Breast epithelium (tissue), 4 donors: ENCODE measurements at places on chromosomes 5 and 9.
A peak's percentile ranks its signal among the peaks of the same experiment; 100 is the strongest.

GRCh38 chr5:126358525-126358924, 64.7 kb upstream of the GRAMD2B start:
- H3K4me3 ChIP-seq: no peak overlapping the region
- DNase-seq: no peak
- no peaks in the 10 kb centered on the region for H3K4me1 ChIP-seq
- H3K27me3 ChIP-seq: no peaks in the 10 kb centered on the region

DNA sequence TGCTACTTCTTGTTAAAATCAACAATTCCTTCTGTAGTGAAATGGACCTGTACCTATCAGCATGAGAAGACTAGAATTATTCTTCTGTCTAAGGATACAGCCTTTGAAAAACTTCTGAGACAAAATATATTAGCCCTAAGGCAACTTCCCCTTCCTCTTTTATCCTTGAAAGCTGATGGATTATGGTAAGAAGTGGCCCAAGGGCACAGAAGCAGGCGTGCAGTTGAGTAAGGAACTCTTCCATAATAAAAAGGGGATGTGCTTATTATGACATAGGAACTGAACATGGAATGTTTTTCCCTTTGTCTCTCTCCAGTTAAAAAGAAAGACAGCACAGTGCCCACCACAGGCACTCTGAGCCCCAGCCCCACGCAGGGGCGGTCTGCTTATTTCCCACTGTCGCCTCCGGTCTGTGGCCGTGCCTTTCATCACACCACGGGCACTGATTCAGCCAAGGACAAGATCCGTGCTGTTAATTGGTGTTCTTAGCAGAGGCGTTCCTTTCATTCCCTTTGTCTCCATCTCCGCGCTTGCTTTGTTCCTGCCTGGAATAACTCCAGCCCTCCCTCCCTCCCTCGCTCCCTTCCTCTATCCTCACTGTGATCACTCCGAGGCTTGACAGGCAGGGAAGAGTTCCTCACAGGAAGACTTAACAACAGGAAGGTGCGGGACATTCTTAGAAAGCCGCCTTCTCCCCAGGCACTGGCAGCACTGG, 135.9 kb upstream of the OTULINL start:
- H3K4me1 ChIP-seq: peaks cover 5% of the 10 kb centered on the region
- DNase-seq: no peak
- peak overlapping the region; percentile 72 for H3K27ac ChIP-seq
- peak overlapping the region; percentile 10 for H3K4me3 ChIP-seq

GRCh38 chr9:115121181-115121580, 3.2 kb upstream of the TNC start:
- peak overlapping the region; percentile 6 for H3K27ac ChIP-seq
- H3K27me3 ChIP-seq: no peaks in the 10 kb centered on the region

- H3K4me1 ChIP-seq: no peaks in the 10 kb centered on the region
- DNase-seq: no peak
- H3K27ac ChIP-seq: no peak overlapping the region
- H3K27me3 ChIP-seq: no peaks in the 10 kb centered on the region
Measured at GRCh38 chr9:126036881-126037291, 289.7 kb downstream of the PBX3 start.

DNA sequence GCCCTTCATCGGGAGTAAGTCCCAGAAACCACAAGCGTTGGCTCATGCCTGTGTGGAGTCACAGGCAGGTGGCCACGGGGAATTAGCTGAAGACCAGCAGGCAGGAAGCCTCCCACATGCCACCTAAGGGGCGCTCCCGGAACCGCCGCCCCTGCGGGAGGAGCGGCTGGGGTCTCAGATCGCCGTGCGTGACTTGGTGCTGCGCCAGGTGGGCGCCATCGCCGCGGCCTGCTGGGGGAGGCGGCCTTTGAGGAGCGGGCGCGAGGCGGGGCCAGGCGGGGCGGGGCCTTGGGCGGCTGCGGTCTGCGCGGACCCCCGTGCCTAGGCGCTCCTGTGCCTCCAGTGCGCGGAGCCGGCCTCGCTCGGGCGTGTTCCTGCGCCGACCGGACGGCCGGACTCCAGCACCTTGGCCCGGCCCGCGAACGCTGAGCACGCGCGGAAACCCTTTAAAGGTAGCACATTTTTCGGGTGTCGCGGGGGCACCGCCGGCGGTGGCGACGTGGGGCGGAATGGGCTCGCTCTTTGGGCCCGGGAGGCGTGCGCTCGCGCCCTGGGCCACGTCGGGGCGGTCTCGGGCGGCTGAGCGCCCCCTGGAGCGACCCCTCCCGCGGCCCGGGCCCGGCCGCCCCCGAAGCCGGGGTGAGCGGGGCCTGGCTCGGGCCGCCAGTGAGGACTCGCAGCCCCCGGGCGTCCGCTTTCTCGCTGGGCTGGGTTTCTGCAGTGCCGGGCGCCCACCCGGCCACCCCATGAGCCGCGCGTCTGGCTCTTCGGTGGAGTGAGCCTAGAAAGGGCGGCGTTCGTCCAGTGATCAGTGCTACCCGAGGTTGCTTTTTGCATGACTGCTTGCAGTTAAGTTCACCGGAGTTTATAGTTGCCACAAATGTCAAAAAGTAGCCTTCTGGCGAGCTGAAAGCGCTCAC, 24.5 kb downstream of the LECT2 start:
- H3K27me3 ChIP-seq: peaks cover 10% of the 10 kb centered on the region
- no peaks in the 10 kb centered on the region for H3K4me1 ChIP-seq
- peak overlapping the region; percentile 63 for H3K4me3 ChIP-seq
- no peak for DNase-seq
- no peak overlapping the region for H3K27ac ChIP-seq
- no peaks in the 10 kb centered on the region for H3K36me3 ChIP-seq

DNA sequence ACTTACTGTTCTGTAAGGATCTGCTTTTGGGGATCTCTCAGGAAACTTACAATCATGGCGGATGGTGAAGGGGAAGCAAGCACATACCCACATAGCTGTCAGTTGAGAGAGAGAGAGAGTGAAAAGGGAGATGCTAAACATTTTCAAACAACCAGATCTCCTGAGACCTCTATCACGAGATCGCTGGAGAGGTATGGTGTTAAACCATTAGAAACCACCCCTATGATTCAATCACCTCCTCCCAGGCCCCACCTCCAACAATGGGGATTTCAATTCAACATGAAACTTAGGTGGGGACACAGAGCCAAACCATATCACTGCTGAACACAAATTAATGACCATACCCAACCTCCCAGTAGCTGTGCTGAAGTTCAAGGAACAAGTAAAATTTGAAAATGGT, 48.2 kb upstream of the PRDM9 start:
- H3K27me3 ChIP-seq: no peaks in the 10 kb centered on the region
- no peaks in the 10 kb centered on the region for H3K4me1 ChIP-seq
- H3K27ac ChIP-seq: no peak overlapping the region
- H3K36me3 ChIP-seq: no peaks in the 10 kb centered on the region
- no peak for DNase-seq

- H3K4me3 ChIP-seq: no peak overlapping the region
- H3K4me1 ChIP-seq: no peaks in the 10 kb centered on the region
- H3K27ac ChIP-seq: no peak overlapping the region
- no peak for DNase-seq
- H3K36me3 ChIP-seq: no peaks in the 10 kb centered on the region
Measured at GRCh38 chr9:110926828-110927487, 111.3 kb downstream of the LPAR1 start.

GRCh38 chr5:116506488-116506887, 68.1 kb downstream of the SEMA6A start:
- no peak overlapping the region for H3K27ac ChIP-seq
- no peaks in the 10 kb centered on the region for H3K27me3 ChIP-seq
- no peaks in the 10 kb centered on the region for H3K4me1 ChIP-seq
- H3K4me3 ChIP-seq: no peak overlapping the region
- DNase-seq: no peak

DNA sequence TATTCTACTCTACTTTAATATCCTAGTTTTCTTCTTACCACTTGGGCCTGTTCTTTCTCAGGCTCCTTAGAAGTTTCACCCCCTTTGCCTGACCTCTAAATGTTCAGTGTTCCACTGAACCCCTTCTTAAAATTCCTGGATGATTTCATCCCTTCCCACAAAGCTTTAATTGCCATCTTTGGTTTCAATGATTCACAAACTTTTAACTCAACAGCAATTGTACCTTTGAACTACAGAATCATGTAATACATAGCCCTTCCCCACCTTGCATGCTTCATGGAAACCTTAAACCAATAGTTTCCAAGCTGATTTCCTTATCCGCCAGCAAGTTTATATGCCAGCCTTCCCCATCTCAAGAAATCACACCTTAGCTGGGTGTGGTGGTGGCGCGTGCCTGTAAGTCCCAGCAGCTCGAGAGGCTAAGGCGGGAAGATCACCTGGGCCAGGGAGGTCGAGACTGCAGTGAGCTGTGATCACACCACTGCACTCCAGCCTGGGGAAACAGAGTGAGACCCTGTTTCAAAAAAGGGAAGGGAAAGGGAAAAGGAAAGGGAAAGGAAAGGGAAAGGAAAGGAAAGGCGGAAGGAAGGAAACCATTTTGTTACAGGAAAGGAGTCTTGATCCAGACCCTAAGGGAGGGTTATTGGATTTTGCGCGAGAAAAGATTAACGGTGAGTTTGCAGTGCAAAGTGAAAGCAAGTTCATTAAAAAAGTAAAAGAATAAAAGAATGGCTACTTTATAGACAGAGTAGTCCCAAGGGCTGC, 1023.7 kb upstream of the DMAC1 start:
- no peaks in the 10 kb centered on the region for H3K27me3 ChIP-seq
- no peak for DNase-seq
- no peaks in the 10 kb centered on the region for H3K36me3 ChIP-seq
- no peaks in the 10 kb centered on the region for H3K4me1 ChIP-seq
- no peak overlapping the region for H3K27ac ChIP-seq

- H3K27ac ChIP-seq: no peak overlapping the region
- no peaks in the 10 kb centered on the region for H3K4me1 ChIP-seq
- no peak for DNase-seq
- H3K4me3 ChIP-seq: no peak overlapping the region
- H3K36me3 ChIP-seq: no peaks in the 10 kb centered on the region
Measured at GRCh38 chr5:103375863-103376591, 117.5 kb downstream of the MACIR start.

DNA sequence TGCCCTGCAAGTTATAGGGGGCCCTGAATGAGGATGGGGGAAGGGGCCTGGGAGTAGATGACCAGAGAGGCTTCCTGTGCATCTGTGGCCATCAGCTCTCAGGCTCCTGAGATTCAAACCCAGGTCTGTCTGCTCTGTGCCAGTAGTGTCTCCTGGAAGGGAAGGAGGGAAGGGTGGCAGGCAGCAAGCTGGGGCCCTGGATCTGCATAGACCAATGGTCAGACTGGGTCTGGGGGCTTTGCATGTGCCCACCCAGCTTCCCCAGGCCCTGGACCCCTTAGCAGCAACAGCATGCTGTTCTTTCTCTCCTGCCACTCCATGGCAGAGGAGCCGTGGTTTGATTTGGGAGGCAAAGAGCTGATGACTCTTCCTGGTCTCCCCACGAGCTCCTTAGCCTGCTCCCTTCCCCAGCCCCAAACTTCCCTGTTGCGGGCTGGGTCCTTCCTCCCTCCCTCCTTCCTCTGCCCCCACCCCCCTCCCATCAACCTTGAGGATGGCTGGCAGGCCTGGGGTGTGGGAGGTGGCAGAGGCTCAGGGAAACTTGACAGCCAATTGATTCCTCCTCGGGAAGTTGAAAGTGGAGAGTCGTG, 31.6 kb downstream of the DAB2IP start:
- no peaks in the 10 kb centered on the region for H3K36me3 ChIP-seq
- no peak for DNase-seq
- H3K4me1 ChIP-seq: no peaks in the 10 kb centered on the region
- H3K27me3 ChIP-seq: no peaks in the 10 kb centered on the region
- no peak overlapping the region for H3K4me3 ChIP-seq
